ENCODE measurements at places on chromosomes 16 and 17. TPM values are rescaled to one million over a fixed set of nuclear protein-coding genes. Genes with fewer than 3 reads are reported as not detected.

DNA sequence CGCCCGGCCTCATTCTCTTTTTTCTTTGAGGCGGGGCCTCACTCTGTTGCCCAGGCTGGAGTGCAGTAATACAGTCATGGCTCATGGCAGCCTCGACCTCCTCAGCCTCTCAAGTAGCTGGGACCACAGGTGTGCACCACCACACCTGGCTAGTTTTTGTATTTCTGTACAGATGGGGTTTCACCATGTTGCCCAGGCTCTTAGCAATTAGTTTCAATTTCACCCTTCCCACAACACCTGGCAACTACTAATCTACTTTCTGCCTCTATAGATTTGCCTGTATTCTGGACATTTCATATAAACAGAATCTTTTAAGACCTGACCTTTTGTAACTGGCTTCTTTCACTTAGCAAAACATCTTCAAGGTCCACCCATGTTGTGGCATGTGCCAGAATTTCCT is 8.0 kb upstream of the NT5M start:
- H3K4me3 ChIP-seq, result no peak overlapping the region
- peaks cover 21% of the 10 kb centered on the region for H3K4me1 ChIP-seq
- H3K36me3 ChIP-seq, result no peaks in the 10 kb centered on the region
- no peak overlapping the region for H3K27ac ChIP-seq
- H3K27me3 ChIP-seq, result no peaks in the 10 kb centered on the region

- DNase-seq, result no peak
- no peak overlapping the region for H3K4me3 ChIP-seq
- H3K27ac ChIP-seq, result no peak overlapping the region
- H3K36me3 ChIP-seq, result no peaks in the 10 kb centered on the region
Measured at GRCh38 chr16:81624403-81624759, 154.7 kb upstream of the PLCG2 start.

DNA sequence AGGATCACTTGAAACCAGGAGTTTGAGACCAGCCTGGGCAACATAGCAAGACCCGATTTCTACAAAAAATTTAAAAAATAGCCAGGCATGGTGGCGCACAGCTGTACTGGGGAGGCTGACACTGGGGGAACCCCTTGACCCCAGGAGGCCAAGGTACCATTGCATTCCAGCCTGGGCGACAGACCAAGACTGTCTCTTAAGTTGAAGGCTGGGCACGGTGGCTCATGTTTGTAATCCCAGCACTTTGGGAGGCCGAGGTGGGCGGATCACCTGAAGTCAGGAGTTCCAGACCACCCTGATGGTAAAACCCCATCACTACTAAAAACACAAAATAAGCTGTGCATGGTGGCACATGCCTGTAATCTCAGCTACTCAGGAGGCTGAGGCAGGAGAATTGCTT is 74.9 kb downstream of the LITAF start:
- no peak overlapping the region for H3K27ac ChIP-seq
- no peaks in the 10 kb centered on the region for H3K4me1 ChIP-seq
- H3K27me3 ChIP-seq, result no peaks in the 10 kb centered on the region
- H3K4me3 ChIP-seq, result no peak overlapping the region
- H3K36me3 ChIP-seq, result no peaks in the 10 kb centered on the region

DNA sequence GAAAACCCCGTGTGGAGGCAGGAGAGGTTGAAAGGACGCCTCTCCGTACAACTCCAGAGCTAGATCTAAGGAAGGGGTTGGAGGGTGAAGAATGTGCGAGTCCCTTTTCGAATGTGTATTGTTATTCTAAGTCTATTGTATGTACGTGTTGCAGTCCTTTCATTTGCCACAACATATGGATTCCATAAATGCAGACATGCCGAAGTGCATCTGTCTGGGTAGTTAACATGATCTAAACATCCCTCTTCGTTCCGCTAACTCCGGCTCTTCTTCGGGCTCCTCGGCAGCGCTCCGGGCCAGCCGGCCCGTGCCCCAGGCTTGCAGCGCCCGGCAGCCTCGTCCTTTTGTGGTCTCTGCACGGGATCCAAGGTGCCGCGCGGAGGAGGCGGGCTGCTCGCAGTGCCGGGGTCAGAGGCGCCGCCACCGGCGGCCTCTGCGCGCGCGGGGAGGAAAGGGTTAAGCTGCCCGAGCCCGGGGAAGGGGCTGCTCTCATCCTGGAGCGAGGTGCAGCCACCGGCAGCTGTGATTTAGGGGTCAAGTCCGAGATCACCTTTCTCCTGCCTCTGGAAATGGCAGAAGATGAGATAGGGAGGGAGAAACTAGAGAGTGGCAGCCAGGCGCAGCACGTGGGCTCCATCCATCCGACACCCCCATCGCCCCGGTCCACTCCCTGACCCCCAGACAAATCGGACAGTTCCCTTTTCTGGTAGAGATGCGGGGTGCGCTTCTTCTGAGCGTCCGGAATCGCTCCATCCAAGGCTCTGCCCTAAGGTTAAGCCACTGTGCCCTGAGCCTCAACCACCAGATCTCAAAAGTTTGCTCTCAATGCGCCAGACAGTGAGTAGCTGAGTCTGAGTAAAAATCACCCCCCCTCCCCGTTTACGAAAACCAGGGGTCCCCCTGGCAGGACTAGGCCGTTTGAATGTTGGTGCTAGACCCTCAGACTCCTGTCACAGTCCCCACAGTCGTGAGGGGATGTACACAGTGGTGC is 15.1 kb upstream of the ZFHX3 start:
- H3K4me1 ChIP-seq, result peaks cover 7% of the 10 kb centered on the region
- H3K4me3 ChIP-seq, result no peak overlapping the region
- peaks cover 86% of the 10 kb centered on the region for H3K27me3 ChIP-seq

- peaks cover 3% of the 10 kb centered on the region for H3K4me1 ChIP-seq
- no peak for DNase-seq
- peaks cover 16% of the 10 kb centered on the region for H3K36me3 ChIP-seq
- H3K27me3 ChIP-seq, result no peaks in the 10 kb centered on the region
- no peak overlapping the region for H3K4me3 ChIP-seq
Measured at GRCh38 chr17:28345419-28346198, 10.0 kb downstream of the TNFAIP1 start.

- H3K27ac ChIP-seq, result peak overlapping the region; percentile 95
- H3K36me3 ChIP-seq, result peaks cover 2% of the 10 kb centered on the region
- H3K4me3 ChIP-seq, result peak overlapping the region; percentile 95
- peak; percentile 72 for DNase-seq
Measured at GRCh38 chr17:7404737-7405349, 946 bp upstream of the TMEM256 start.

Gene IL17C
- total RNA-seq, result not detected

All from activated naive CD8-positive, alpha-beta T cell treated with anti-CD3 and anti-CD28 coated beads for 36 hours (primary cell).